ENCODE measurements at places on chromosomes 12 and 14.

DNA sequence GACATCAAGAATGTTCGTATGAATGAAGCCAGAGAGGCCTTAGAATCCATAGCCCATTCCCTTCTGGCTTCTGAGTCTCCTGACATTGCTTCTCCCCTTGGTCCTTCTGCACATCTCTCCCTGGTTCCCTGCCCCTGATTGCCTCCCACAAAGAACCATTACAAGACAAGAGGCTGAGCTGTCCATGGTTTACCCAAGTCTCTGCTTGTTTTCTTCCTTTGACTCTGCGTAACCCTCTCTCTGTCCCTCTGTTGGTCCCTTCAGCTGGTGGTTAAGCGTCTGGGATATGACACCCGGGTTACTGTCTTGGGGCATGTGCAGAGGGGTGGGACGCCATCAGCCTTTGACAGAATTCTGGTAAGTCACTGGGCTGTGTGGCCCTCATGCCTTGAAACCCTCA, 15.9 kb downstream of the PFKM start:
- DNase-seq, result no peak

DNA sequence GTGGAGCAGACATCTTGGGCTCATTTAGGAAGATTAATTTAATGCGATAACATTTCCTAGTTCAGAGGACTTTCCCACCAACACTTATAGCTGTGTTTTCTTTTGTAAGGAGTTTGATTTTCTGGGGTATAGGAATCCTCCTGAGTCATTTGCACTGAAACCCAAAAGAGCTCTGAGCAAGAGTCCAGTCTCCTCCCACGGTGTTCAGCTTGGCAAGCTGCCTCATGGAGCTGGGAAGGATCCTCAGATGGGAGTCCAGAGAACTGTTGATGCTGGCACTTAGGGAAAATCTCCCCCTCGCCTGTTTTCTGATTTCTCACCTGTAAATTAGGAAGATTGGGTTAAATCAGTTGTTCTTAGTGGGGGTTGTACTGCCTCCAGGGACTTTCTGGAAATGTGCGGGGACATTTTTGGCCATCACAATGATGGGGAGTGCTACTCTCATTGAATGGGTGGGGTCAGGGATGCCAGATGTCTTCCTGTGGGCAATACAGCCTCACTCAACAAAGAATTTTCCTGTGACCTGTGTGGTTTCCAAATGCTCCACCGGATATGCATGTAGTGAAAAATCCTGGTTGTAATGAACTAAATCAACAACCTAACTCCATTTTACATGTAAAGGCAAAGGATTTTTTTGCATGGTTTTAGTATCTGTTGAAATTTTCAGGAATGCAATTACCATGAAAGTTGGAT, 150.6 kb downstream of the ADCK1 start:
- no peak for DNase-seq

DNA sequence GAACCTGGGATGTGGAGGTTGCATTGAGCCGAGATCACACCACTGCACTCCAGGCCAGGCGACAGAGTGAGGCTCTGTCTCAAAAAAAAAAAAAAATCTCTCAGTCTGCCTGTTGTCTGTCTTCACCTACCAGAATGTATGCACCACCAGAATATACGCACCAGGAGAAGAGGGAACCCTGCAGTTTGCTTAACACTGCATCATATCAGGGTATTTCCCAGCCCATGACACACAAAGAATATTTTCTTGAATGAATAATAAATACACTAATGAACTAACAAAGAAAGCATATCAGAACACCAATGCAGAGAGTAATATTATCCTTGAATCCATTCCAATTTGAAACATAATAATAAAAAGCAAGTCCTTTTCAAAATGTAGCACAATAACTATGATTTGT, 44.2 kb upstream of the FOXN3 start:
- no peak for DNase-seq

- no peak for DNase-seq
These were observed 759.7 kb downstream of the GALC start for GRCh38 chr14:87233266-87233665.

DNA sequence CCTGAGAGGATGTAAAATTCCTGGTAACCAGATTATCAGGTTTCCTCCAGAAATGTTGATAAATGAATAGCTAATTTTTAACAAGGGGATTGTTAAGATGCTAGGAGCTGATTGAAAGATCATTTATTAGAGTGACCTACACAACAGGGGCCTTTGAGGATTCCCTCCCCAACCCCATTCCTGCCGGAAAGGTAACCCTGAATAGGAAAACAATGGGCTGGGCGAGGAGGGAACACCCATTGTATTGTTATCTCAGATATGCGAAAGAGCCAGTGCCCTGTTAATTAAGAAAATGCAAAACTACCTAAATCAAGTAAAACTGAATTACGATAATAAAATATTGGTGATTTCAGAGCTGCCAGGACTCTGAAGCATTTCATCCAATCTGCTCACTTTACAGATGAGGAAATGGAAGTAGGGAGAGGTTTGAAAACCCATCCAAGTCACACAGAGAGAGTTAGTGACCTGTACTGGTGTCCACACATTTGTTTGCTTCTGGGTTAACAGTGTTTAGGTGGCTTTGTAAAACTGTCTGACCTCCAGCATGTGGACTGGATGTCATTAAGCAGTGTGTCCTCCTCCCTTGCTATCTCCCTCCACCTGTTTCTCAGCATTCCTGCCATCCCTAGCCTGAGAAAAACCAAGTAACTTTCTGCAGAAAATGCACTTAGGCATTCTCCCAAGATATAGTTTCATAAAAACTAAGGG, 214.8 kb downstream of the TTC6 start:
- no peak for DNase-seq

- DNase-seq, result no peak
These were observed 26.8 kb downstream of the PLBD1 start for GRCh38 chr12:14540801-14541462.

- DNase-seq, result no peak
These were observed 200.2 kb downstream of the TRHDE start for GRCh38 chr12:72472350-72472749.

DNA sequence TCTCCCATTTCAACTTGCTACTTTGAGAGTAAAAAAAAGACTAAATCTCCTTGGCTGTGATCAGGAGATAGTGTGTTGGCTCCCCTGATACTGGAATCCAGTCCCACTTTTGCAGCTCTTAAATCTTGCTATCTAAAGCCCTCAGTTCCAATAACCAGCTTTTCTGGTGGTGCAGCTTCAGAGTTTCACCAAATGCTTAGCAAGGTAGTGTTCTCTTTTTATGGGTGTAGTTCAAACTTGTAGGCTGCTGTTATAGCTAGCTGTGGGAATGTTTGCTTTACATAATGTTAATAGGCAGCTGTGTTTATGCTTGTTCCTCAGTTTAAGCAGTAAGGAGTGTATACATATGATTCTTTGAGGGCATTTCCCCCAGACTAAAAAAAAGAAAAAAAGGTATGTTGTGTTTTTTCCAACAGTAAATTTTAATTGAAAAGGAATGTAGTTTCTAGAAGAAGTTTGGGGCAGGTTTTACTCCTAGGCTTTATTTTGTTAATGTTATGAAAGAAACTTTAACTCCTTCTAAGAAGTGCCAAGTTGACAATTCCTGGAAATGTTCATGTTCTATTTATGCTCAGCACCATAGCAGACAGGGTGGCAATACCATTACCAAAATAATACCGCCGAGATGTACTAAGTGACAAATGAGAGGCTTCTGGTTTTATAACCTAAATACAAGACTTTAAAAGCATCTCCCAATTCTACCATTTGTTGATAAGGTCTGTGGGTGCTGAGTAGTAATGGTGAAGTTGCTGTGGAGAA, 12.1 kb downstream of the CRADD start:
- DNase-seq, result no peak

GRCh38 chr14:102316338-102316742, 3.2 kb upstream of the ZNF839 start:
- peak; percentile 69 for DNase-seq

- no peak for DNase-seq
These were observed 24.8 kb upstream of the AKAP5 start for GRCh38 chr14:64440494-64440893.

All from muscle of back (tissue), 13 donors.